ENCODE measurements at places on chromosomes 7 and 10.

DNA sequence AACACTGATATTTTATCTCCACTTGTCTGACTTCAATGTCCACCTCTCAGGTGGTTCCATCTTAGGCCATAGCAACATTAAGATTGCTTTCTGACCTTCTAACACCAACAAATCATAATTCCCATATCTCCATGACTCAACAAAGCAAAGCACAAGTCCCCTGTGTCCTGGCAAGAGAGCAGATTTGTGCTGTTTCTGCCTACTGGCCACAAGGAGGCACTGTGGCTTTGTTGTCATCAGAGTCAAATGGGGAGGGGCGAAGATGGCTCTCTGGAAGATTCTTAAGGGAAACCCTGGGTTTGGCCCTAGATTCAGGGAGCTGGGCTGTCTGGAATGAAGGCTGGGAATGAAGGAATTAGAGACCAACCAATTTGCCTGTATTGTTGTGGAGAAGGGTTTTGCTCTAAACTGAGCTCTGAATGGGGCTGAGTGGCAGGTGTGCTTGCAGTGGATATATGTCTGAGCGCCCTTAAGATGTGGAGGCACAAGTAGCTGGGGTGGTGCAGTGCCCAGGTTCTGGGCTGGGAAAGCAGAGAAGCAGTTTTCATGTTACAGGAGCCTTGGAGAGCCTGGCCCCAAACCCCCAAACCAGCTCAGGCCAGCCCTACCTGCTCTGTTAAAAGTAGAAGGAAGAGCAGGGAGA lies 154.8 kb upstream of the PRSS58 start:
- peak; percentile 44 for DNase-seq

- DNase-seq, result no peak
Measured at GRCh38 chr7:69318794-69319193, 279.5 kb upstream of the AUTS2 start.

DNA sequence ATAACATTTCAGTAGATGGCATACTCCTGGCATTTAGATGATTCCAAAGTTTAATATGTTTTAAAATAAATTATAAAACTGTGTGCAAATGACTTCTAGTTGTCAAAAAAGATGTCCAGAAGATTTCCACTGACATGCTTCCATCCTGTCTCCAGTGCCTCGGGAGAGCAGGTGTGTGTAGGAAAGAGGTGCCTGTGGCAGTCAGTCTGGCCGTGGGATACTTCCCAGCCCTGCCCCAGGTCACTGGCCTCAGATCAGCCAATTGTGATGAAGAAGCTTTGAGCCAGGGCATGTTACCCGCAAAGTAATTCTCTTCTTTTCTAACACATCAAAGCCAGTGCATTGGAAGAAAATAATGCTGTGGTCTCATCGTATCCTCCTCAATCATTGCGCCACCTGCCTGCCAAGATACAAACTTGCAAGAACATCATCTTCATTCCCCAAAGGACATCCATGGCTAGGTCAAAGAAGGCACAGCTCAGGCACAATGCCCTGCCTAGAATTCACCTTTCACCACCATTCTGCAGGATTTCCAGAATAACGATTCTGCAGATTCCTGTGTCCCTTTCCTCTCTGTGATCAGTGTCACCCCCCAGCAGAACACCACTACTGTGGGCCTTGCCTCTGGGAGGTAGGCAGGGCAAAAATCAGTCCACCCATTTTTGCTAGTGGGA lies 6.3 kb upstream of the KCNMA1 start:
- no peak for DNase-seq

GRCh38 chr7:30616318-30616717 lies 21.6 kb downstream of the GARS1 start:
- DNase-seq, result no peak

DNA sequence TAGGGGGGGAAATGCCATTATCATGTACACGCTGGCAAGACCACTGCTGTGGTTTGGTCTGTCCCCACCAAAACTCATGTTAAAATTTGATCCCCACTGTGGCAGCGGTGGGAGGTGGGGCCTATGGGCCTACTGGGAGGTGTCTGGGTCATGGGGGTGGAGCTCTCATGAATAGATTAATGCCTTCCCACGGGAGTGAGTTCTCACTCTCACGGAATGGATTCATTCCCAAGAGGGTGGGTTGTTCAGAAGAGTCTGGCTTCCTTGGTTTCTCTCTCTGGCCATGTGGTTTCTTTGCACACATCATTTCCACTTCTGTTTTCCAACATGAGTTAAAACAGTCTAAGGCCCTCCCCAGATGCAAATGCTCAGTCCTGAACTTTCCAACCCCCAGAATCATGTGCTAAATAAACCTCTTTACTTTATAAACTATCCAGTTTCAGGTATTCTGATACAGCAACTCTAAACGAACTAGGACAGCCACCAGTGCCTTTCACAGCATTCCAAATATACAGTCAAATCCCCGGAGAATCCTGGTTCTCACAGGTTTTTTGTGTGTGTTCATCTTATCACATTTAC lies 44.3 kb downstream of the SMURF1 start:
- DNase-seq, result no peak

- no peak for DNase-seq
Measured at GRCh38 chr7:120395526-120396019, 122.6 kb downstream of the KCND2 start.
